ENCODE measurements at places on chromosomes 11 and 22.
A peak's percentile ranks its signal among the peaks of the same experiment; 100 is the strongest.

GRCh38 chr11:78577495-78577894, 2.8 kb upstream of the NARS2 start:
- DNase-seq, result no peak

DNA sequence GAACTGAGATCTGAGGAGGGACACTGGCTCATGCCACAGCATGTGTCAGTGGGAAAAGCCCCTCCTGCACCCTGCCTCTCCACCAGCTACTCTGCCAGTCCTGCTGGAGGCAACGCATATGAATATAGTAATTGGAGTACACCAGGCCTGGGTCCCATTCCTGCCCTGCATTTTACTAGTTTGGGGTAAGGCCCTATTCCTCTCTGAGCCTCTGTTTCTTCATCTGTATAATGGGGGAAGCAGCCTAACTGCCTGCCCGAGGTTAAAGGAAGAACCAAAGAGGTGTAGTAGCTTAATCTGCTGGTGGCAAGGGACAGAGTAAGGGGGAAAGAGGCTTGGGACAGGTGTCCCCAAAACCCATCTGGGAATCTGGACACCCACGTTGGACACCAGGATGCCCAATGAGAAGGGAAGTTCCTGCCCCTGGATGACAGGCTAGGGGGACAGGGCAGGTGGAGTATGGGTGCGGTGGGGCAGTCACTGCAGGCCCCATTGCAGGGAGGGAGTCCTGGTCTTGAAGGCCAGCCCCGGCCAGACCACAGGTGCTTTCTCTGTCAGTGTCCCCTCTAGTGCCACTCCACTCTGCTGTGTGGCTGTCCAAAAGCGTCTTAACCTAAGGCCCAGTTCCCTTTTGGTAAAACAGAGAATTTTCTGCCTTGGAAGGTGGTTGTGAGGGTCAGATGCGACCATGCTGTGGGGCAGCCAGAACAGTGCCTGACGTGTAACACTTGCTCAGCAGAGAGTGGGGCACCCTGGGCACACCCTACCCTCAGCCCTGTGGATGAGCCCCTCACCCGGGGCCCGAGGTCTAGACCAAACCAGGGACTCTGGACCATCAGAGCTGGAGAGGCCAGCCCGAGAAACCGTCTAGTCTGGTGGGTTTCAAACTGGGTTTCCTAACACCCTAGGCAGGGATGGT, 11.5 kb downstream of the TSKU start:
- no peak for DNase-seq

- DNase-seq, result no peak
Observed at GRCh38 chr22:29820961-29821290, 17.1 kb downstream of the ASCC2 start.

DNA sequence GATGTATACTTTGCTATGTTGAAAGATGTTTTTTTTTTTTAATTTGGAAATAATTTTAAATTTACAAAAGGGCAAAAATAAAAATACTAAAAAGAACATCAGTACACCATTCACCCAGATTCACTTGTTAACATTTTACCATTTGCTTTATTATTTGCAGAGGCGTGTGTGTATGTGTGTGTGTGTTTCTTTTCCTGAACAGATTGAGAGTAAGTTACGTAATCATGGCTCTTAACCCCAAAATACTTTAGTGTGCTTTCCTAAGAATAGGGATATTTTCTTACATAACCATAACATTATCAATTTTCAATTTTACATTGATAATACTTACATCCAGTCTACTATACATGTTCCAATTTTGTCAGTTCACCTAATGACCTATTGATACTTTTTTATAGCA, 91.5 kb upstream of the HORMAD2 start:
- no peak for DNase-seq

- no peak for DNase-seq
Observed at GRCh38 chr11:70710192-70710591, 311.9 kb downstream of the CTTN start.

DNA sequence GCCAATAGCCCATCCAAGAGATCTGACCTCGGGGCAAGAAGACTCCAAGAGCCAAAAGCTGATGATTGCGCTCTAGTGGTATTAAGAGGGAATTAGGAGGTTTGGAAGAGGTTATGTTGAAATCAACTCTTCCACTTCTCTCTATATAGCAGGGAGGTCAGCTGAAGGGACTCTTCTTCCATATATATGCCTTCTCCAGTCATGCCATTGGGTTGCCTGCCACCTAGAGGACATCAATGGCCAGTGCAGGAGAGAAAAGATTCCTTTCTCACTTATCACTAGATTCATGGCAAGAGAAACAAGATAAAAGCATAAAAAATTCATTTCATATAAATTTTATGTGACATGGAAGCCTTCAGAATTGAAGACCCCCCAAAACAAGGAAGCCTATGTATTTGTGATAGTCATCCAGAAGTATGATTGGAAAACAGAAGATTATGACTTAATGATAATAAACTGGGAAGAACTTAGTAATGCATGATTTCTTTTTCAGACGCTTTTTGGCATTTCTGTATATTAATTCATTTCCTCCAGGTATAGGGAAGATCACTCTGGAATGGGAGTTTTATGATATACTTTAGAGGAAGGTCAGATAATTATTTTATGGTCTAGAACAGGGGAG, 435.1 kb upstream of the DDI1 start:
- DNase-seq, result peak; percentile 4

DNA sequence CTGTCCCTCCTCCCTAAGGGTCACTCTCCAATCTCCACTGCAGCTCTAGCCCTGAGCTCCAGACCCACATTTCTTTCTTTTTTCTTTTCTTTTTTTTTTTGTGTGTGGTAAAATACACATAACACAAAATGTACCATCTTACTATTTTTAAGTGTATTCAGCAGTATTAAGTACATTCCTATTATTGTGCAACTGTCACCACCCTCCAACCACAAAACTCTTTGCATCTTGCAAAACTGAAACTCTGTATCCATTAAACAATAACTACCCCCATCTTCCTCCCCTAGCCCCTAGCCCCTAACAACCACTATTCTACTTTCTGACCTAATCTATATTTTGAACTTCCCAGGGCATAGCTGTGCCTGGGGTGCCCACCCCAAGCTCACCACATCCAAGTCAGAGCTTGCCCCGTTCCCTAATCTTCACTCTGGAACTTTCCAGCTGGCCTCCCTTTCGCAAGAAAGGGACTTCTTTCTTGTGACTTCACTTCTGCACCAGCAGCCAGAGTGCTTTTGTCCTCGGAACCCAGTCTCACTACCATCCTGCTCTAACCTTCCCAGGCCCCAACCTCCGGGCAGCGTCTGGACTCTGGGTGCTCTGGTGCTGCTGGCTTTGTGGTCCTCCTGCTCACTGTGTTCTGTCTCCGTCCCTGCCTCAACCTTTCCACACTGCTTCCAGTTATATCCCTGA, 30.7 kb downstream of the PARVG start:
- no peak for DNase-seq

GRCh38 chr22:27252282-27253049, 549.1 kb downstream of the MN1 start:
- DNase-seq, result no peak

DNA sequence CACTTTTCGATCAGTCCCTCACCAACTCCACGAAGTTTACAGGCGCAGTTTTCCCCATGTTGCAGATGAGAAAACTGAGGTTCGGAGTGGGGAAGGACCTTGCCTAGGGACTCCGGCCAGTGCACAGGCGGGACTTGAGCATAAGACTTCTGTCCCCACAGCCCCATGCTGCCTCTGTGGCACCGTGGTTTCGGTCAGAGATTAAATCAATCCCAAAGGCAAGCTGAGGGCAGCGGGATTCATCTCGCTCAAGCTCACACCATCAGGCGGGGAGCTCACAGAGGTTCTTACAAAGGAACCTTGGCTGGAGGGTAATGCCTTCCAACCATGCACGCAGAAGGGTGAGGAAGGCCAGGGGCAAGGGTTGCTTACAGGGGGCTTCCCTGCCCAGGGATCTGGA, 115.5 kb downstream of the PHF21B start:
- DNase-seq, result no peak
